ENCODE measurements at places on chromosomes 3 and 15. TPM values are rescaled to one million over a fixed set of nuclear protein-coding genes. Genes with fewer than 3 reads are reported as not detected.

GRCh38 chr3:55476515-55476914 is 10.6 kb downstream of the WNT5A start:
- no peak for DNase-seq
- no peaks in the 10 kb centered on the region for H3K36me3 ChIP-seq
- H3K4me3 ChIP-seq: no peak overlapping the region
- H3K4me1 ChIP-seq: no peaks in the 10 kb centered on the region
- H3K27me3 ChIP-seq: peaks cover 13% of the 10 kb centered on the region

- no peaks in the 10 kb centered on the region for H3K27me3 ChIP-seq
- H3K4me3 ChIP-seq: no peak overlapping the region
- DNase-seq: no peak
Observed at GRCh38 chr3:73753985-73754384, 129.2 kb upstream of the PDZRN3 start.

PLAAT1 gene
- not detected for total RNA-seq

DNA sequence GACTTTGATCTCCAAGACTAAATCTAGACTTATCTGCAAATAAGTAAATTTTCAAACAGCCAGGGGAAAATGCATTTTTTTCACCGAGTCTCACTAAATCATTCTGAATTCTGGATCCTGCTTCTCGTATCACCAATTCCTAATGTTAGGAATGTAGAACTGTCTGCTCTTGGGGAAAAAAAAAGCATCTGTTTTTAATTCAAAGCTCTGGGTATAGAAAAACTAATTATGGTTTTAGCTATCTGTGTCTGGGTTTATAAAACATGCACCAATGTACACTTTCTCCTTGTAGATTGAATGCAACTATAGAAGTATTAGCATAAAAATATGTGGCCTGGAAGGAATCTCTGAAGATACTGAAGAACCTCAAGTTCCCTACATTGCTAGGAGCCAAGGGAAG is 4.8 kb upstream of the CDAN1 start:
- no peak overlapping the region for H3K27ac ChIP-seq
- no peaks in the 10 kb centered on the region for H3K4me1 ChIP-seq
- H3K4me3 ChIP-seq: no peak overlapping the region
- peaks cover 5% of the 10 kb centered on the region for H3K36me3 ChIP-seq
- DNase-seq: no peak

GRCh38 chr15:89629829-89630228 is 25.4 kb downstream of the KIF7 start:
- H3K4me3 ChIP-seq: no peak overlapping the region
- DNase-seq: no peak
- H3K27ac ChIP-seq: no peak overlapping the region
- H3K36me3 ChIP-seq: peaks cover 64% of the 10 kb centered on the region
- H3K27me3 ChIP-seq: no peaks in the 10 kb centered on the region

GRCh38 chr3:123148772-123149171 is 53.0 kb upstream of the SEC22A start:
- H3K4me1 ChIP-seq: no peaks in the 10 kb centered on the region
- no peak overlapping the region for H3K27ac ChIP-seq
- no peak for DNase-seq
- H3K36me3 ChIP-seq: peaks cover 43% of the 10 kb centered on the region

GRCh38 chr3:42605546-42606173 is 5.2 kb downstream of the NKTR start:
- H3K4me1 ChIP-seq: peaks cover 42% of the 10 kb centered on the region
- no peak overlapping the region for H3K27ac ChIP-seq
- no peak for DNase-seq

- no peak overlapping the region for H3K4me3 ChIP-seq
- H3K27ac ChIP-seq: no peak overlapping the region
- no peak for DNase-seq
- no peaks in the 10 kb centered on the region for H3K4me1 ChIP-seq
Observed at GRCh38 chr3:171949554-171949953, 89.8 kb upstream of the FNDC3B start.

TMEM158 gene
- 0.41 TPM for total RNA-seq

DNA sequence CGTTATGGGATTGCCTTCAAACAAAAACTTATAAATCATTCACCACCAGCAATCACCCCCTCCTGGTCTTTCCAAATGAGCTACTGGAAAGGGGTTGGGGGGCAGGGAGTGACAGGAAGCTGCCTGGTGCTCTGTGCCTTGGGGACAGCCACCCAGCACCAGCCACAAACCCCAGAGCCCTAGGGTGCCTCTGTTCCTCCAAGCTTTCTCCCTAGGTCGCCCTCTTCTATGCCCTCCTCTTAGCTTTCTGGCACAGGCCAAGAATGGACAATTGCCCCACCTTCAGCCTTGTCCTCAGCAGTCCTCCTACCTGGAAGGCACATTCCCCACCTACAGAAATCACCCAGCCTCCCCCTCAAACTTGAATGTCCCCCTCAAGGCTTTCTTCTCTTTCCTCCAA is 3.3 kb downstream of the OXTR start:
- H3K36me3 ChIP-seq: no peaks in the 10 kb centered on the region
- no peaks in the 10 kb centered on the region for H3K27me3 ChIP-seq
- no peak for DNase-seq
- H3K4me1 ChIP-seq: peaks cover 29% of the 10 kb centered on the region

- H3K4me3 ChIP-seq: no peak overlapping the region
- DNase-seq: no peak
- no peaks in the 10 kb centered on the region for H3K27me3 ChIP-seq
- H3K27ac ChIP-seq: no peak overlapping the region
- H3K36me3 ChIP-seq: no peaks in the 10 kb centered on the region
Observed at GRCh38 chr15:70261083-70261482, 163.4 kb upstream of the TLE3 start.

EPB42 gene
- total RNA-seq: not detected

DNA sequence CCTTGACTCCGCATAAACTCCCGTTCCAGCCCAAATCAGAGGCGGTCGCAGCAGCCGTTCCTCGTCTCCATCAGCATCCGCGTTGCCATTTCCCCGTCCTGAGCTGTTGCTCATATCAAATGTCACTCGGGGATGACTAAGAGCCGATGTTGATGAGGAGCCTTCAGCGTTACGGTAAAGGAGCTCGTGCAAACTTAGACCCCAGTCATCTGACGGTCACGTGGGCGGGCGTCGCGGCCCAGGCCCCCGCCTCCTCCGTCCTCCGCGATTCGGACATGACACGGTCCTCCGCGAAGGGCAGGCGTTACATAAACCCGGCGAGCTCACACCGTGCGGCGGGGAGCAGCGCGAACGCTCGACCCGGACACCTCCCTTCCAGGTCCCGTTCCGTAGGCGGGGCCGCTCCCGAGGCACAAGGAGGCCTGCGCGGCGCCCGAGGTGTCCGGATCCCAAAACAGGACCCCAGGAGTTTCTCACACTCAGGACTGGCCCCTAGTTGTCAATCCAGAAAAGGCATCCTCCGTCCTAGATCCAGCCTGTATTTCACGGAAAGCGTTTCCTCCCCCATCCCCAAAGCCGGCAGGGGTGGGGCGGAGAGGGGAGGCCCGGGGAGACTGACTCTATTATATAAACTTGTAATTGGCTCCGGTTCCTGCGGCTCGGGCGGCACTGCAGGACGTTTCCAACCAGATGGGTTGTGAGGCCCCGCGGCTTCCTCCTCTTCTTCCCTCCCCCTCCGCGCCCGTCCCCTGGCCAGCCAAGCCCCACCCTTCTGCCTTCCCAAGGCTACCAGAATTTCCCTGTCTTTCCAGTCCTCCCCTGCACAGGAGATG is 100.0 kb upstream of the IGF1R start:
- H3K27ac ChIP-seq: peak overlapping the region; percentile 71
- no peaks in the 10 kb centered on the region for H3K36me3 ChIP-seq
- DNase-seq: peak; percentile 67

DNA sequence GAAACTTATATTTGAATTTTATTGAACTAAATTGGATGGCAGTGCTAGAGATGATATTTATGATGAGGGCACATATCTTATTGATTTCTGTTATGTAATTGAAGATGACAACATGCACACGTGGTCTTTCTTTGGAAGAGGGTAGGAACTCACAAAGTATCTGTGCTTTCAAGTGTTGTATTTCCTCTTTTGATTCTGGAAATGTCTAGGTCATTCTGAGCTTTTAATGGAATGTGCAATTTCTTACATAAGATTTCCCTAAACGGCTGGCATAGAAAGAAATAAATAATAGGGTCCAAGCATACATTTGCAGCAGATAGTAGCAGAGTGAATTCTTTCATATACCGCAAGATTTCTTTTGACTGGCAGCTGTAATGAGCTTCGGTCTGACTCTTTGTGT is 10.1 kb upstream of the GPR171 start:
- H3K4me1 ChIP-seq: peaks cover 14% of the 10 kb centered on the region
- H3K27me3 ChIP-seq: no peaks in the 10 kb centered on the region
- H3K27ac ChIP-seq: no peak overlapping the region

GRCh38 chr3:186368717-186369116 is 6.7 kb upstream of the DGKG start:
- no peaks in the 10 kb centered on the region for H3K27me3 ChIP-seq
- no peak overlapping the region for H3K4me3 ChIP-seq
- peaks cover 27% of the 10 kb centered on the region for H3K4me1 ChIP-seq
- H3K36me3 ChIP-seq: no peaks in the 10 kb centered on the region
- H3K27ac ChIP-seq: no peak overlapping the region

GRCh38 chr3:172125053-172125452 is 85.7 kb downstream of the FNDC3B start:
- no peaks in the 10 kb centered on the region for H3K27me3 ChIP-seq
- no peak for DNase-seq
- H3K36me3 ChIP-seq: no peaks in the 10 kb centered on the region
- peak overlapping the region; percentile 51 for H3K27ac ChIP-seq
- peaks cover 24% of the 10 kb centered on the region for H3K4me1 ChIP-seq

CELF6 gene
- 4.1 TPM for total RNA-seq

OR5K2 gene
- not detected for total RNA-seq
